ENCODE measurements at places on chromosomes 1 and 21. TPM values are rescaled to one million over a fixed set of nuclear protein-coding genes. Genes with fewer than 3 reads are reported as not detected.

DNA sequence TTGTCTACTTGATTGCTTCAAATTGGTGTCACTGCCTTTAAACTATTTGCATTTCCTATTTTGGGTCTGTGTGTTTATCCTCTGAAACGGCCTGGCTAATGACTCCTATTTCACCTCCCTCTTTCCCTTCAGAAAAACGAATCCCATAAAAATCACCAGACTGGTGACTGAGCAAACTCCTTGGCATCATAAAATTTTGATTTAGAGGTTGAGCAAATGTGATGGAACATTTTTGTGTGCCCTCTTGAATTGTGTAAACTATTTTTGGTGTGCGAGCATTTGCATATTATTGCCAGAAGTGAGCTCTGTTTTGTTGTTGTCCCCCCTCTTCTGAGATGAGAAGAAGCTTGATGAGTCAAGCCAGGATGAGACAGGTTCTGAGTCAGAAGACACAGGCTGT lies 316.1 kb downstream of the AJAP1 start:
- no peak for DNase-seq

DNA sequence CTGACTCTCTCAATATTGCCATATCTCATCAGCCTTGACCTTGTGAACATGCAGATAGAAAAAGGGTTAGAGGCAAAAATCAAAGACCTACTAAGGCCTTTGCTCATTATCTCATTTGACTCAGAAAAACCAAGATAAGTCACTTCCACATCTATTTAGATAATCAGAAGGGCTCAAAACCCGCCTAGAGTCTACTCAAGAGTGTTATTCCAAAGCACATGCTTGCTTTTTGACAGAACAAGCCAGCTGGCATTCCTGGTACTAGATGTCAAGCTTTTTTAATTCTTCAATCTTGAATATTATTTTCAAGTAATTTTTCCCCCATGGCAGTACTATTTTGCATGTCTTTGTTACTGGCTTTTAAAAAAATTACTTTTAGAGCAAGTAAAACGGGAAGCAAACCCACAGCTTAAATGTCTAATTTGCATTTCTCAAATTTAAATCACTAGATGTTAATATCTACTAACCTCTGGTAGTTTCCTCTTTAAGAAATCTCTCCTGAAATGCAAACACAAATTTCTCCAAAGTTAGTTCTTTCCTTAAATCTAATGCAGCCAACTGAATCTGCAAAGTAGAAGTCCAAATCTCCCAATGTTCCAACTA lies 51.5 kb downstream of the APP start:
- no peak for DNase-seq

DNA sequence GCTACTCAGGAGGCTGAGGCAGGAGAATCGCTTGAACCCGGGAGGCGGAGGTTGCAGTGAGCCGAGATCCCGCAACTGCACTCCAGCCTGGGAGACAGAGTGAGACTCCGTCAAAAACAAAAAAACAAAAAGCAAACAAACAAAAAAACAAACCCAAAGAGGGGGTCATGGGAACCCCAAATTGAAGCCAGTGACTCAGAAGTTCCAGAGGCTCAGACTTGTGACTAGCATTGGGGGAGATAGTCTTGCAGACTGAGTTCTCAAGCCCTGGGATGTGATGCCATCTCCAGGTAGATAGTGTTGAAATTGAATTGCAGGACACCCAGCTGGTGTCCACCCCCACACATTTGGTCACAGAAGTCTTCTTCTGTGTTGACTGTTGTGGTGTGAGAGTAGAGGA lies 24.9 kb upstream of the ENO1 start:
- no peak for DNase-seq

DNA sequence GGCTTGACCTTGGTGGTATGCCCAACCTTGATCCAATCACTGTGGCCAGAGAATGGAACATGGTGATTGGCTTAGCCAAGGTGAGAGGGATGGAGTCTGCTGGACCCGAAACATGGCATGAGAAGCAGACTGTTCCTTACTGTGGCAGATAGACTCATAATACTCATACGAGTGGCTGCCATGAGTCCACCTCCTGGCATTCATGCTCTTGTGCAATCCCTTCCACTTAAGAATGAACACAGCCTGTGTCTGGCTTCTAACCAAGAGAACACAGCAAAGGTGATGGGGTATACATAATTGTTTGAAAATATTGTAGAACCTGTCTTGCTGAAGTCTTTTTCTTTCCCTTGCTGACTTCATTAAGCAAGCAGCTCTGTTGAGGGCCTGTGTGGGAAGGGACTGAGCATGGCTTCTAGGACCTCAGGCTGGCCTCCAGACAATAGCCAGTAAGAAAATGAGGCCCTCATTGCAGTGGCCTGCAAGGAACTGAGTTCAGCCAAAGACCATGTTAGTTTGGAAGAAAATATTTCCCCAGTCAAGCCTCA lies 85.9 kb downstream of the ZNF281 start:
- DNase-seq = no peak

DNA sequence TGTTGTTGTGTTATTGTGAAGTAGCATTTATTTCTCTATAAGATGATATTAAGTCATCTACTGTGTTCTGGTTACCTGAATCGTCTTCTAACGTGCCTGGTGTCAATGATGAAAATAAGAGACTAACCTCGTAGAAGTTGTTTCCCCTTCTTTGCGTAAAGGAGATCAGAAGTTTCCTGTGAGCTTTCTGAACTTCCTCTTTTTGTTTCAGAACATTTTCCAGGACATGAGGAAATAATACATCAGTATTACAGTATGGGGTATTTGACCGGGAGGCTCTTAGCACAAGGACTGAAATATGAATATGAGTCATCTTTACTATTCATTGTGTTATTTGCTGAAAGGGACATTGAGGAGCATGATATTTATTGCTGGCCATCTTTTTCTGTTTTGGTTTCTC lies 1.3 kb downstream of the ST6GALNAC3 start:
- no peak for DNase-seq

- no peak for DNase-seq
These were observed 45.3 kb downstream of the ZSCAN20 start for GRCh38 chr1:33517596-33518250.

DNA sequence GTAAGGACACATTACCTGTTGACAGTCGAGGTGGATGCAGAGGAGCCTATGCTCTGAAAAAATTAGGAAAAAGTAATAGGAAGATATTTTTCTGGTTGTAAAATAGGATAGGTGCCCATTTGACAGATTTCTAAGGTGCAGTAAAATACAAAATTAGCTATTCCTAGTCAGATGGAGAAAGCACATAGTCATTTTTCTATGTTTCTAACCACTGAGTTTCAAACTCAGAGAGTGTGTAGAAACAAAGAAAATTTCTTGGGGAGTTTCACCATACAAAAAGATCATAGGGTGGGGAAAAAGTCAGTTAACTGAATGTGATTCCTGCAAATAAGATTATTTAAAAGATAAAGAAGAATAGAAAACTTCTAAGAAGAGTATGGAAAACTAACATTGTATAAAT lies 666.9 kb downstream of the KCNT2 start:
- no peak for DNase-seq

DNA sequence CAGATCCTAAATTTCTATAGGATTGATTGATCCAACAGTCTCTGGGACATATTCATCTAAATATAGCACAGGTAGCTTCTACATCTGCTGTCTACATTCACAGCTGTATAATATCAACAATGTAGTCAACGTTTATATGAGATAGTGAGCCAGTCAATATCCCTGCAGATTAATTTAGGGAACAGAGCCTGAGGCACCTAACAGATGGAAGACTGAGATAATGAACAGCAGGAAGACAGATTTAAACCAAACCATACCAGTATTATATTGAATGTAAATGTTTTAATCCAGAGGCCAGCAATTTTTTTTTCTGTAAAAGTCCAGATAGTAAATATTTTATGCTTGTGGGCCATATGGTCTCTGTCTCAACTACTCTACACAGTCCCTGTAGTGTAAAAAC lies 2072.4 kb downstream of the MRPL39 start:
- no peak for DNase-seq

- DNase-seq = no peak
These were observed 2.2 kb downstream of the MYCBP start for GRCh38 chr1:38870996-38871395.

DNA sequence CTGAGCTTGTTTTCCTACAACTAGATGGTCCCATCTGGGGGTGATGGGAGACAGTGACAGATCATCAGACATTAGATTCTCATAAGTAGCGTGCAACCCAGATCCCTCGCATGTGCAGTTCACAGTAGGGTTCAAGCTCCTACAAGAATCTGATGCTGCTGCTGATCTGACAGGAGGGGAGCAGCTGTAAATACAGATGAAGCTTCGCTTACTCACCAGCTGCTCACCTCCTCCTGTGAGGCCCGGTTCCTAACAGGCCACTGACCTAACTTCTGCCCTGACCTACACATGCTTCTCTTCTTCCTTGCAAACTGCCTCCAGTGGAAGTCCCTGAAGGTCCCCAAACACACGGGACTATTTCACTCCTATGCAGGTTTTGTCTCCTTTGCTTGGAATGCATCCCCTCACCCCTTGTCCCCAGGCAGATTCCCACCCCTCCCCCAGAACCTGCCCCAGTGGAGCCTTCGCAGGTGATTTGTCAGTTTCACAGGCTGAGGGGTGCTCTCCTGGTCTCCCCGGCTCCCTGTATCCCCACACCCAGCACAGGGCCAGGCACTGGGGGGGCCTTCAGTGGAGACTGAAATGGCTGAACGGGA lies 5.7 kb upstream of the ZBTB48 start:
- no peak for DNase-seq

DNA sequence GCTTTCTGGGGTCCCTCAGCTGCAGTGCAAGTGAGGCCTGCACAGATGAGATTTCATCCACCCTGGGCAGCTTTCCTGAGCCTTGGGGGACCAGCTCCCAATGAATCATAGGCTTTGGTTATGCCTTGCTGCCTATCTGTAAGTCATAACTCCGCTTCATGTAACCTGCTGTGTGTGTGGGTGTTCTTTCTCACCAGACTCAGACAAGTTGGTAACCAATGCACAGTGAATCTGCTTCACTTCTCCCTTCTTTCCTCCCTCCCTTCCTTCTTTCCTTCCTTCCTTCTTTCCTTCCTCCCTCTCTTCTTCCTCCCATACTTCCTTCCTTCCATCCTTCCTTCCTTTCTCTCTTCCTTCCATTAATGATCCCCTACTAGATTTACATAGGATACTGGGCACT lies 34.4 kb upstream of the PSMB2 start:
- no peak for DNase-seq

Gene C1orf185
- total RNA-seq = not detected

Gene CD1B
- total RNA-seq = not detected
